Right renal pelvis (tissue), 4 donors: ENCODE measurements at places on chromosomes 6 and 20.
A peak's percentile ranks its signal among the peaks of the same experiment; 100 is the strongest.

- no peak for DNase-seq
Observed at GRCh38 chr20:34888468-34888867, 12.1 kb downstream of the ACSS2 start.

DNA sequence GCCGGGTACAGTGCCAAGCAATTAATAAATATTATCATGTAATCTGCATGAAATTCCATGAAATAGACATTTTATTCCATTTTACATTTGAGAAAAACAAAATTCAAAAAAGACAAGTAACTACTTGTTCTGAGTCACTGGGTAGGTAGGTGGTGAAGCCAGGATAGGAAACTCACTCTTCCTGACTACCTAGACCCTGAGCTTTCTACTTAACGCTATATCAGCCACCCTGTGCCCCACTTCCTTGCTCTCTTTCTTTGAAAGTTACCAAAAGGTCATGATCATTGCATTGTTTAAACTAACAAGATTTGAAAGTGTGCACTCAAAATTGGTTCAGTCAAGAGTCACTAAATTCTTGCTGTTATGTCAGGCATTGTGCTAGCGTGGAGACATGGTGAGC, 235.7 kb downstream of the CD83 start:
- no peak for DNase-seq

DNA sequence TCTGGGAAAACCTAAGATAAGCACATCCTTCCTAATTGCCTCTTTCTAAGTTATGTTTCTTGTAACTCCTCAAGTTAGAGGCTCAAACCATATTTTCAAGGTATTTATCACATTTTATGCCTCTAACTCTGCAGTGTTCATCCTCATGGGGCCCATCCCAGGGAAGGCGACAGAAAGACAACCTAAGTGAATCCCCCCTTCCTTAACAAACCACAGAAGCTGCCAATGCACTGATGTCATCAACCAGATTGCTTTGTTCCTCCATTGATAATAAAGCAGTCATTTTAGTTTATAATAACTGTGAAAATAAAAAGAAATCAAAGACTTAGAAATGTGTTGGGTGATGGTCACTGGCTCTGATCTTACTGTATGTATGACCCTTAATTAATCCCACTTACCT, 119.5 kb upstream of the TCF21 start:
- DNase-seq, result no peak

DNA sequence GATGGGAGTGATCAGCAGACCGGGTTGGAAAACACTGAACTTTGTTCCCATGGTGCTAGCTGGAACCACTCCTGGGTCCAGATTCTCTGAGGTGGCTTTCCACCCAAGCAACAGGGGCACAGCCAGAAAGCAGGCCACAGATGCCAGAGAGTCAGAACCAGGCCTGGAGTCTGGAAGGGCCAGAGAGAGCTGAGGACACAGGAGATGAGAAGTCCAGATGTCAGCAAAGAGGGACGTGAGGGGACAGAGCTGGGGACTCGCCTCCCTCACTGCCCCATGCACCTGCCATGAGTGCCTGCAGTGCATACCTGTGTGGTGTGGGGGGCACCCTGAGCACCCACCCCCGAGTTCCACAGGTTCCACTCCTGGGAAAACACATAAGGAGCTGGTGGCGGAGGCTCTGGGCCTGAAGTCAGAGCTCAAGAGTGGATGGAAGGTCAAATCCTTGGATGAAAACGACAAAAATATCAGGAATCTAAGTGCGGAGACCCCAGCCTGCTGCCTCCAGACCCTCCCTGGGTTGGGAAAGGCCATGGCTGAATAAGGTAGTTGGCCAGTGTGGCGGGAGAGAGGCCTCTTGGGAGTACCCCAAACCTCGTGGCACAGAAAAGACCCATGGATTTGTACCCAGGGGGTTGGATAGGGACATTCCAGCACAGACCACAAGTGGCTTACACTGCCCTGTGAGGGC, 224.2 kb downstream of the SYNDIG1 start:
- no peak for DNase-seq

DNA sequence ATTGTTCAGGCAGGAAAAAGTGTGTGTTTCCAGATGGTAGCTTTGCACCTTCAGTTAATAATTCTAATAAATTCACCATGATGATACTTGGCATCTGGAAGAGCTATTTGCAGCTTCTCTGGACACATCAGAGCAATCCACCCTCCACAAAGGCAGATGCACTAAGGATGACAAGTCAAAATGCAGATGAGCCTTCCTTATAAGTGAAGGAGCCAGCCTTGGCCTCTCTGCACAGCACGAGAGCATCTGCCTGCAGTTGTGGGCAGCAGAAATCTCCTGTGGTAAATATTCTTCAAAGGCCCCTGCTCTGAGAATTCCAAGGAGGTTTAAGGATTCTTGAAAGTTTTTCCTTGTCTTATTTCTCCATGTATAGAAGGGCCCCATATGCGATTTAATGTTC, 6.9 kb upstream of the POM121L2 start:
- no peak for DNase-seq

DNA sequence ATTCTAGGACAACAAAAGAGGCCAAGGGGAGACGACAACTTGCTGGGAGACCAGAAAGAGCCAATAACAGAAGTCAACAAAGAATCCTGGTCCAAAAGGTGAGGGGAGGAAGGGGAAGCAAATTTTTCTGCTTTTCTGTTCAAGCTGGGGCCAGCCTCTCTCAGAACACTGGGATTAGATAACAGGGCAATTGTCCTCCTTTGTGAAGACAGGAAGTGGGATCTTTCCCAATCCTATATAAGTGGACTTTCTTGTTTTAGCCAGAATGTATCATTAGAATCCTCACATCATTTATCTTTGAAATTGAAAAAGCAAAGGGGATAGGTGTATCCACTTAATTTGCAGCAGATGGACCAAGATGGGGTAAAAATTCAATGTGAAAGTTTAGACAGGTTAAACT, 101.2 kb upstream of the COL21A1 start:
- no peak for DNase-seq

GRCh38 chr6:14713966-14714631, 531.8 kb upstream of the JARID2 start:
- DNase-seq, result no peak

GRCh38 chr6:72758901-72759300, 137.0 kb downstream of the KCNQ5 start:
- no peak for DNase-seq

DNA sequence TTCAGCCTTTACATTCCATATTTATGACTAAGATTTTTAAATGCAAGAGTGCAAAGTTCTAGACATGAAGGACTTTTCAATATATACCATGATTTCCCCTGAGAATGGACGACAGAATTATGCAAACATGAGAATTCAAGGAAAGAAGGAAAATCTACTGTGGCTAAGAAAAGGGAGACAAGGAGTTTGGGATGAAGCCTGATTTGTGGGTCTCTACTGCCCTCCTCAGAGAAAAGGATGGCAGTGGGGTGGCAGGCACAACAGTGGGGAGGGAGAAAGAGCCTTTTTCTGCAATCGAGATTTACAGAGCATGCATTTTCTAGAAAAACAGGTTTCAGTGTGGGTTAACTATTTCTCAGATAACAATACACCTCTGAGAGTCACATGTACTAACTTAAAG, 466.9 kb upstream of the NRSN1 start:
- DNase-seq, result no peak

GRCh38 chr6:158418501-158418900, 106.2 kb downstream of the TULP4 start:
- no peak for DNase-seq

DNA sequence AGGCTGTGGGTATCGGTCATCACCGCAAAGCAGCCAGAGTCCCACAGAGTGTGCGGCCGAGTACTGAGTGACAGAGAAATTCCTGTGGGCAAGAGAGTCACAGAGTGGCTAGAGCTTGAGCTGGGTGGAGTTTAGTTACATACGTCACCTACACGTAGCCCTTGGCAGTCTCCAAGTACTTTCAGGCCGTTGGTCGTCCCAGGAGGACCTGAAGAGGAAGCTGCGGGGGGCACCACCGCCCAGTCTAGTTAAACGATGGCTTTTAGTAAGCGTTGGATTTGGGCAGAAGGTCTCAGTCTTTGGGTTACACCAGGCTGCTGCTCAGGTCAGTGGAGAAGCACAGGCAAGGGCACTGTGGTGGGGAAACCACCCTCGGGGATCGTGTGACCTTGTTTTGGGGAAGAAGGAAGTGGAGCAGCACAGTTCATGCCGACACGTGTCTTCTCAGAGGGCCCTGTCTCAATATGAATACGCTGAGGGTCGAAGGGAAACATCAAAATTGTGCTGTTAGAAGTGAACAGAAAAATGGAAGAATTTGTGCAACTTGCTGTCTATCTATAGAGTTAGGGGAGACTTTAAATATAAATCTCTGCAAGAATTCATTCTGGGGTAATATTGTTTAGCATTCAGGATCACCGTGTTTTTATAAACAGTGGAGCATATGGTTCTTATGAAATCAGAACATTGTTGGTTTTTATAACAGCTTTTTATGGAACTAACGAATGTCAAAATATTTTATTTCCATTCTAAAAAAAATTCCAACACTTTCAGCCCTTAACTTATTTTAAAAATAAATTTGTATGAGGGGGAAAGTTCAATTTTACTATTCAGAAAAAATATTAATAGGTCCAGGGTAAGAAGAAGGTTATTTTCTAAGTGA, 28.6 kb downstream of the KIF25 start:
- DNase-seq, result no peak

- DNase-seq, result no peak
Observed at GRCh38 chr6:11711984-11712711, 66.5 kb downstream of the ADTRP start.

- no peak for DNase-seq
Observed at GRCh38 chr6:28282926-28283325, 1.6 kb downstream of the PGBD1 start.

- DNase-seq, result no peak
Observed at GRCh38 chr20:7938058-7938457, 2.2 kb downstream of the HAO1 start.

- no peak for DNase-seq
Observed at GRCh38 chr6:146965110-146965689, 239.0 kb upstream of the STXBP5 start.

- DNase-seq, result no peak
Observed at GRCh38 chr6:133630651-133631050, 258.3 kb upstream of the TCF21 start.

- DNase-seq, result no peak
Observed at GRCh38 chr6:5422321-5422915, 161.1 kb downstream of the FARS2 start.

DNA sequence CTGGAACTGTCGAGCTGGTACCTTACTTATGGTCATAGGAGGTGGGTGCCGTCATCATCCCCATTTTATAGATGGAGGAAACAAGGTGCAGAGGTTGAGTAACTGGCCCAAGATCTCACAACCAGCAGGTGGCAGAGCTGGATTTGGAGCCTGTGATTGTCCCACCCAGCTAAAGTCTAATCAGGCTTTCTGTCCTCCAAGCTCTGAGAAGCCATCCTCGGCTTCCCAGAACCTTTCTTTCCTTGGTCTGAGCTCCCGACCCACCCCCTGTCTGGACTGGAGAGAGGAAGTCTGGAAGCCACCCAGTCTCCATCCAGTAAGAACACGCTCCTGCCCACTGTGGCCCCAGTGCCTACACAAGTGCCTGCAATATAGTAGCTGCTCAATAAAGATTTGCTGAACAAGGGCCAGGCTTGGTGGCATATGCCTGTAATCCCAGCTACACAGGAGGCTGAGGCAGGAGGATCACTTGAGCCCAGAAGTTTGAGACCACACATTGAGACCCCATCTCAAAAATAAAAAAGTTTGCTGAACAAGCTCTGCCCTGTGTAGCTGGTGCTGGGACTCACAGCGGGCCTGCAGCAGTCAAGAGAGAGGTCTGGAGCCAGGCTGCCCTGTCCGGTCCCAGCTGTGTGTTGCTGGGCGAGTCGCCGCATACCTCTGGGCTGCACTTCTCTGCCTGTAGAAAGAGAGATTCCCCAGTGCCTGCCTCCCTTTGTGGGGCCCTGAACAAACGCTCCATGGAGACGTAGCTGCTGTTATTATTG, 32.5 kb upstream of the DLGAP4 start:
- no peak for DNase-seq

GRCh38 chr20:44018259-44018941, 103.7 kb downstream of the TOX2 start:
- DNase-seq, result peak; percentile 75

DNA sequence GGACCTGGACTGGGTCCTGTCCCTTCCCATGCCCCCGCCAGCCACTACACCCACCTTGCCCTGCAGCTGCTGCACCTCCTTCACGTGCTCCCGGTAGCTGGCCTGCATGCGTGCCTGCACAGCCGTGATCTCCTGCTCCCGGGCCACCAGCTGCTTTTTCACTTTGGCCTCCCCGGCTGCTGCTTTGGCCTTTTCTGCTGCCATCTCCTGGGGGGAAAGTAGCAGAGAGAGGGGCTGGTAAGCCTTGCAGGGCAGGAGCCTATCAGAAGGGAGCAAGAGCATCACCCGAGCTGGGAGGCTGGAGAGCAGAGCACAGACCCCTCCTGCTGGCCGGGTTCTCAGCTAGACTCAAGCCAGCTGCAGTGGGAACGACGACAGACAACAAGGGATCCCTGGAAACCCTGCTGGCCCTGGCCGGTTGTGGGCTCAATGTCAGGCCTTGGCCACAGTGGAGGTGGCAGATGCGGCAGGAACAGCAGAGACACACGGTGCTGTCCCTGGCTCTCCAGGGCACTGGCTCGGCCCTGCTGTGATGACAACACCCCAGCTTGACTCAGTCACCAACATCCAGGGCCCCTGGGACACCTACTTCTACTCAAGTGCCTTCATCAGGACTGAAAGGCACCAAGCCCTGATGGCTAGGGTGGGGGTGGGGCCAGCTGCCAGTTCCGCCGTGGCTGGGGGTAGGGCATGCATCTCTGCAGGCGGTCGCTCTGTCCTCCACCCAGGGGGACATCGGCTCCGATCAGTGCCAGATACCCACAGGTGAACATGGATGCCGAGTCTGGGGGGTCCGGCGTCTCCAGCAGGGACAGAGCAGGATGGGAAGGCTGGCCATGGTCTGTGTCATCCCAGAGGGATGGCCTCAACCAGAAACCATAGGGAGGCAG, 45.3 kb downstream of the RRBP1 start:
- no peak for DNase-seq

DNA sequence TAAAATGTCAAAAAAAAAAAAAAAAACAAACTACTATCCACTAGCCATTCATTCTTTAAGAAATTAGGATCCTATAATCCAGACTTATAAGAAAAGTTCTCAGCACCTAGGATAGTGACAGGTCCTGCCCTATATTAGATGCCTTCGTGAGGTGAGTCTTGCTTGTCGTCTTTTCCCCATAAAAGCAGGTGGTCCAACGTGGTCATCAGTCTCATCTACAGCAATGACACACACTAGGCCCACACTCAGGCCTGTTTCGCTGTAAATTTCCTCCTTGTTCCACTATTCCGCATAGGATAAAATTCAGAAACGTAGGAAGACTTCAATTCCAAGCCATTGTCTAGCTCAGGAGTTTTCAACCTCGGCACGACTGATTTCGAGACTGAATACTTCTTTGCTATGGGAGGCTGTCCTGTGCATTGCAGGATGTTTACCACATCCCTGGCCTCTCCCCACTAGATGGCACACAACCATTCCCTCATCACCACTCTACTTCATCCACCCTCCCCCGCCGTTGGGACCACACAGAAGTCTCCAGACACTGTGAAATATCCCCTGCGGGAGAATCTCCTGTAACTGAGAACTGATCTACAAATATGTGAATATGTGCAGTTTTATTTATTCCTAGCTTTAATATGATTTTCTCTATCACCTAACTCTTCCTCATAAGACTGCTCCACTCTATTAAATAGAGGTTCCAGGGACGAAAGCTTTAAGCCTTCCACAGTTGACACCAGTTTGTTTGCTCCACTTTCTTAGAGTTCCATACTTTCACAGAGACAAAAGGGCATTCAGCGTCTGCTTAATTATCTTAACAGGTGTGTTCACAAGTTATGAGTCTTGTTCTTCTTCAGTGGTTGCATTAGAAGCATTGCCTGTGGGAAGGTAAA, 346.3 kb downstream of the BMP2 start:
- peak; percentile 36 for DNase-seq
